ENCODE measurements at places on chromosomes 13 and 19.

GRCh38 chr19:51196181-51196580 is 28.7 kb upstream of the CD33 start:
- DNase-seq, result no peak

GRCh38 chr19:52369559-52370340 is at the start of gene ZNF880:
TSS of gene ZNF880 (plus strand) at chr19:52369923. CDS start at chr19:52369966, 43 bp downstream.
- DNase-seq, result peak; percentile 38

DNA sequence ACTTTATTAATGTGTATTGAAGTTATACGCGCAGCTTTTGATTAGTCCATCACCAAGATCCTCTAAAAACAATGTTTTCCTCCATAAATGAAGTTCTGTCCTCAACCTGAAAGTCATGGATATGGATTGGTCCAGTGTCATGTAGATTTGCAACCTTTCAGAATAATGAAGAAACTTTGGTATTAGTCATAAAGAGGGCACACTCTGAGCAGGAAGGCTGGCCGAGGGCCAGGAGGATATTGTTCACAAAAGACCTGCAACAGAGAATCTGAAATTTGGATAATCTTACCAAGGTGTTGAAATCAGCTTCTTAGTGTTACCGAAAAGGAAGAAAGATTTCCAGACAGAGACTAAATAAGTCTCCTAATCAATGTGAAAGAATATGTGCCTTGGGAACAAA is 20.7 kb downstream of the CLDN10 start:
- no peak for DNase-seq

DNA sequence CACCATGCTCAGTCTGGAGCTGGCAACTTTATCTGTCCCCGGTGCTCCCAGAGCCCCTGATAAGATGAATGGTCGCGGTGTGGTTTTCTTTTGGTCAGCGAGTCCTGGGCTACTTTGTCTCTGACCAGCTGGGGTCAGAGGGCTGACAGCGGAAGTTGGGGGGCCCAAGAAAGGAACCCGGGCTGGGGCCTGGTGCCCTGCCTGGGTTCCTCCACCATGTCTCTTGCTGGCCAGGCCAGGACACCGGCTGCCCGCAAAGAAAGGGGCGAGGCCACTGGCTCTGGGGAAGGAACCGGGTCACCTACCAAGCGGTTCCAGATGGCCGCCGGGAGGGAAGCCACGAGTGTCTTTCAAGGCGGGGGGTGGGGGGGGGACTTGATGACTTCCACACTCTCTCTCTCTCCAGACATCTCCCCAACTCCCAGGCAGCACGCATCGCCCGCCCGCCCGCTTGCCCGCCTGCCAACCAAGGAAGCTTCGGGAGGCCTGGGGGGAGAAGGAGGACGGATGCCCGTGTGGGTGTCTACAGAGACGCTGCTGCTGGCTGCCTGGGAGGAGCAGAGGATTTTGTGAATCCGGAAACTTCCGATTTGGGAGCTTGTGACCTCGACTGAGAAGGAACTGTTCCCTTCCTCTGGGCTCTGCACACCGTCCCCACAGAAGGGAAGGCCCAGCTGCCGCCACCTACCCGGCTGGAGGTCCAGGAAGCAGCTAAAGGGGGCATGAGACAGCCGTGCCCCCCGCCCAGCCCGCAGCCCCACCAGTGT is 1.1 kb downstream of the PIP5K1C start:
- no peak for DNase-seq

- no peak for DNase-seq
Observed at GRCh38 chr13:46088821-46089562, 15.8 kb downstream of the CPB2 start.

DNA sequence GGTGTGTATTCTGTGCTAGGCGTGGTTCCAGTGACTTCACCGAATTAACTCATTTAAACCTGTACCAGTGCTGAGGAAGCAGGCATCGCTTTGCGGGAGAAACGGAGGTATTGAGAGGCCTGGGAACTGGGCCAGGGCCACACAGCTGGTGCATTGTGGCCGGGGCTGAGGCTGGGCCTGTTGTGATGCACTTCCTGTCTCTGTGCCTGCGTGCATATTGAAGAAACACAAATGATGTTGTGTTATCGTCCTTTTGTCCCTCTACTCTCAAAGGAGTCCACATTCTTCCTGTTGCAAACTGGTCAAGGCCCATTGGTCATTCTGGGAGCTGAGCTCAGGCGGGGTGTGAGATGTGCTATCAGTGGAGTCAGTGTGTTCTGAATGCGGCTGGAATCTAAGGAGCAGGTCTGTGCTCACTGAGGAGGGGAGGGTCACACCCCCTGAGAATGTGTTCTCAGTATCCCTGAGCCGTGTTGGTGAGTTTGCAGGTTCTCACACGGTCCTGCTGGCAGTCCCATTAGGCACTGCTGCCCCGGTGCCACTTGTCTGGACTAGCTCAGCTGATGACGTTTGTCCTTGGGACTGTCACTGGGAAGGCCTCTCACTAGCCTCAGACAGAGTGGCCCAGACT is 62.1 kb downstream of the ARHGEF7 start:
- no peak for DNase-seq

- no peak for DNase-seq
Observed at GRCh38 chr19:45145270-45146189, 15.3 kb downstream of the NKPD1 start.

- DNase-seq, result no peak
Observed at GRCh38 chr13:95099541-95099940, 201.7 kb downstream of the ABCC4 start.

- no peak for DNase-seq
Observed at GRCh38 chr19:50007170-50007569, 18.0 kb downstream of the VRK3 start.

- no peak for DNase-seq
Observed at GRCh38 chr13:32687275-32687674, 101.0 kb downstream of the PDS5B start.

Data from GM12878 (cell line).